ENCODE measurements at places on chromosomes 4 and X.

DNA sequence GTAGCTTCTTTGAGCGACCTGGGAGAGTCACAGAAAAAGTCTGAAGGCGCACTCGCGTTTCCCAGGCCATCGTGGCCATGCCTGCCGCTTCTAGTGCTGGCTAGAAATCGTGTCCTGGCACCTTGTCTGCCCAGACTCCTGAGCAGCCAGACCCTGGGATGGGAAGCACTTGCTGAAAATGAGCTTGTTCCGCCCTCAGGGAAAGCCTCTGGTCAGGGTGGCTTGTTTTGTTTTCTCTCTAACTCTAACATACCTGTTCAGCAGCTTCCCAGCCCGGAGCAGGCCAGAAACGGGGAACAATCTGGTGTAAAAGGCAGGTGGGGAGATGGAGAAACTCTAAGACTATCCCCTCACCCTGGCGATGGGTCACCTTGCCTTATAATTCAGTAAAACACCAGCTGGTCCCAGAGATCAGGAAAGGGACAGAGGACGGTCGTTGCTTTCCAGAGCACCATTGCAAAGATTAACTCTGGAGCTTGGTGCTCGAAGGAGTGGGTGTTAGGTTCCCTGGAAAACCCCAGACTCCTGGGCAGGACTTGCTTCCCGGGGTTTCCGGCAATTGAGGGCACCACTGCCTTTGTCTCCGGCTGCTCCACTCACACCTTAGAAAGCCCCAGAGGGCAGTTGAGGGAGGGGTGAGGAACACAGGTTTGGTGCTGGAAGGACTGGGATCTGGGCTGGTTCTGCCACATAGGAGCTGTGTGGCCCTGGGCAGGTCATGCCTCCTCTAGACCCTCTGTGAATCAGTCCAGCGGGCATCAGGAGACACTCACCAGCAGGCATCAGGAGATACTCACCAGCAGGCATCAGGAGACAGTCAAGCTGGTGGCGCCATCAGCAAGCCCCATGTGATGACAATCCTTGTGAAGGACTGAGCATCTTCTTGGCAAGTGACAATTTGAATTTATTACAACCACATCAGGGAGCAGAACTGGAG is 4.5 kb upstream of the SH3TC1 start:
- no peak for DNase-seq

DNA sequence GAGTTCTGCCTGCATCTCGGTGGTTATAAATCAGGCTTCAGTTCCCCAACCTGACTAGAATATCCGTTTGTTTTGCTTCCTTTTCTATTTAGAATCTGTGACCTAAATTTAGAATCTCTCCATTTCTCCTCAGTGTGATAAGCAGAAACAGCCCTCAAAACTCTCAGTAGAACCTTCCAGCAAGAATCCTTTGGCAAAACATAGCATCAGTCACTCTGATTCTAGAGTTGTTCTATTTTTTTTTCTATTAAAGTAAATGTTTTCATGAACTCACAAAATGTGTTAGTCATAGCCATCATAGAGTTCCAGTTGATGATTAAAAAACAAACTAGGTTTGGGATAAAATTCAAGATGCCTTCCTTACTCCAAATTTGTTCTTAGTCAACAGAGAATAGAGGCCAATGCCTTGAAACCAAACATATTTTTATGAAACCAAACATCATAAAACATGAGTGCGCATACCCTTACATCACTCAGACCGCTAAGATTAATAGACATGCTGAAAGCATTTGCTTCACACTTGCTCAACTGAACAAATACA is 13.2 kb upstream of the C1QTNF7 start:
- DNase-seq, result no peak

DNA sequence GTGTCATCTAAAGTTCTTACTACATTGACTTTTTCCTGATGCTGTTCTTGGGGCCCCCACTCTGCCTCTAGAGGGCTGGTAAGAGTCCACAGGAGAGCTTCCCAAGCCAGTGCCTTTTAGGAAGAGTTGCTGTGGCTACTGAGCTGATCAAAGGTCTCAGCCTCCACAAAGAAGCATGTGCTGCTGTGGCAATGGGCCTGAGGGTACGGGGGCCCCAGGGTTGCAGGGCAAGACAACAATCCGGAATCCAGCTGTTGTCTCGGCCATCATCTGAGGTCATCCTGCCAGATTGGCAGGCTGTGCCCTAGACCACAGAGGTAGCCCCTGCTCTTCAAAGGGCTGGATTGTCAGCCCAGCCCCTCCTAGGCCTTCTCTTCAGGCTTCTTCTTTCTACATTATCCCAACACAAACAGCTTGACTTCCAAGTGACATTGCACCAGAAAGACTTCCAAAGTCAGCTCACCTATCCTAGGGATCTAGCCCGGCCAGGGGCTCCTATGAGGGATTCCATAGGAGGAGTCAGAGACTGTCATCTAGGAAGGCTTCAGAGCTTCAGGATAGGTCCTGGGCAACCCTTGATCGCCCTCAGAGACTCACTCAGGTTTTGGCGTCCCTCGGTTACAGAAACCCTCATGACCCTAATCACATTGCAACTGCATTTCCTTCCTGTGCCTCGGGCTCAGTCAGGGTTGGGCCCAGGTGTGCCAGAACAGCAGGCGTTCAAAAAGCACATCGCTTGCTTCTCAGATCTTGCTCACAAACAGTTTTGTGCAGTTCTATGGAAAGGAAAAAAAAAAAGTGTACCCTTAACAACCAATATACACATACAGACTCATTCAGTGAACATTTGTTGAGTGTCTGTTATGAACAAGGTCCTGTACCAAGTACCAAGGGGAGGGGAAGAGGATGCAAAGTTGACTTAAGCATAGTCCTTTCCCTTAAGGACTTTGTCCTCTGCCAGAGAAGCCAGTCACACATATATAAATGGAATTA is 27.8 kb downstream of the SLC25A5 start:
- DNase-seq, result no peak

DNA sequence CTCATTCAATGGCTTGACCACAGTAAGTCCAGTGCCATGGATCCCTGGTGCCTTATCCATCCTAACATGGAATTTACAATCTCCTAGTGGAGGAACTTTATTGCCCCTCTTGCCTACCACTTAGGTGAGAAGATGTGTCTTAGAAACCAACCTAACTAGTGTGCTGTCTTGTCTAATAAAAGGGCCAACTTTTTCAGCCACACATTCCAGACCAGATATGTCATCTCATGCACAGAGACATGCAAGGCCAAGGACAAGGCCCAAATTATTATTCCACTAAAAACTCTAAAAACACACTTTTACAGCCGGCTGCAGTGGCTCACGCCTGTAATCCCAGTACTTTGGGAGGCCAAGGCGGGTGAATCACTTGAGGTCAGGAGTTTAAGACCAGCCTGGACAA is 10.6 kb upstream of the PRDX4 start:
- DNase-seq, result no peak

- DNase-seq, result no peak
These were observed 51.1 kb downstream of the ZFP42 start for GRCh38 chr4:188046657-188047056.

DNA sequence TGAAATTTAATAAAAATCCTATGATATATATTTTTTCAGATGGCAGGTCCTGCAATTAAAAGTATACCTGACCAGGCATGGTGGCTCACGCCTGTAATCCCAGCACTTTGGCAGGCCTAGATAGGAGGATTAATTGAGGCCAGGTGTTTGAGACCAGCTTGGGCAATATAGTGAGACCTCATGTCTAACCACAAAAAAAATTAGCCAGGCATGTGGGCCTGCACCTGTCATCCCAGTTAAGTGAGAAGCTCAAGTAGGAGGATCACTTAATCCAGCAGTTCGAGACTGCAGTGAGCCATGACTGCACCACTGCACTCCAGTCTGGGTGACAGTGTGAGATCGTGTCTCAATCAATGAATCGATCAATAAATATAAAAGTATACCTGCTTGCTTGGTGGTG is 2.5 kb downstream of the OCIAD2 start:
- no peak for DNase-seq

GRCh38 chr4:189826657-189827056 is 114.0 kb upstream of the FRG1 start:
- no peak for DNase-seq

GRCh38 chr4:95068818-95069478 is 311.2 kb downstream of the BMPR1B start:
- DNase-seq, result no peak

DNA sequence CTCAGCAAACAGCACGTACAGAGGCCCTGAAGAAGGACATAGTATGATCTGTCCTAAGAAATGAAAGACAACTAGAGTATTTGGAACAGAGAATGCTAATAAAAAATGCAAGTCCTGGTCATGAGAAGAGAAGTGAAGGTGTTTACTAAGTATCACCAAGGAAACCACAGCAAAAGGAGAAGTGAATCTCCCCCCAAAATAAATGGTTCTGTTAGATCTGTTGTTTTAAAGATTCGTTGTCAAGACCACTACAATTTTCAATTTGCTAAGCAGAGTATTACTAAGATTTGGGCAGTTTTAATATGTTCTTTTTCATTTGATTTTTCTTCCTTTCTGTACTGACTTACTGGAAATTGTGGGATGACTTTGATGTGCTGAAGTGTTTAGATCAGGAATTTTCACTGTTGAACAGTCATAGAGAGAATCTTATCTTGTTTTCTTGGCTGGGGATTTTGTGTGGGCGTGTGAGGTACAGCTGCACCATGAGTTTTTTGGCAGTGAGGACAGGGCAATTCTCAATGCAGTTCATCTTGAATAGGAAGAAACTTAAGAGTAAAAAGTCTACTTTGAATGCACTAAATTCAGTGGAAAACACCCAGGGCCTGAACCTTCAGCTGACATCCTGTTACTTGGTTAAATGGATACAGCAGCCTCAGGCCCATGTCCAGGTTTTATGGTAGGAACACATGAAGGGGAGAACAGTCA is 132.2 kb downstream of the STIM2 start:
- peak; percentile 8 for DNase-seq

GRCh38 chr4:21888195-21888976 is 60.2 kb downstream of the KCNIP4 start:
- DNase-seq, result no peak

- DNase-seq, result no peak
These were observed 549.7 kb downstream of the TRIML1 start for GRCh38 chr4:188688956-188689355.

GRCh38 chr4:155609455-155610059 is 57.1 kb upstream of the GUCY1A1 start:
- no peak for DNase-seq

DNA sequence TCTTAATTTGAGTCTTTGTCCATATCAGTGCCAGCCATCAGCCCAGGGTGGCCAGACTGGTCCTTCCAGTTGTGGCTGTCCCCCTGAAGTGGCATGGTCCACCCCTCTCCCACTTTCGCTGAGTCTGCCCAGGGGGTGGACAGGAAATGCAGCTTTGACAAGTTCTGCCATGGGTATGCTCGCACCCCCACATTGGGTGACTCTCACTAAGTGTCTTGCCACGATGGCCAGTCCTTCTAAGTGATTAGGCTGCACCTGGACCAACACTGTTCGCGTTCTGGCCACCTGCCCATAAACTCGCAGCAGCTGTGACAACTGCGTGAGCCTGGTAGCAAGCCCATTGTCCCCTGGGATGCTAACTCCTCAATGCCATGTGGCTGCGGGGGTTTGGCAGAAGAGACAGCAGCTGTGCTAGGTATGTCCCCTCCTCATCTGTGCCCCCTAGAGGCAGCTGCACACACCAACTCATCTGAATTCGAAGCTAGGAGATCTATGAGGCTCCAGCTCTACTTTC is 10.0 kb upstream of the LNX1 start:
- DNase-seq, result no peak

DNA sequence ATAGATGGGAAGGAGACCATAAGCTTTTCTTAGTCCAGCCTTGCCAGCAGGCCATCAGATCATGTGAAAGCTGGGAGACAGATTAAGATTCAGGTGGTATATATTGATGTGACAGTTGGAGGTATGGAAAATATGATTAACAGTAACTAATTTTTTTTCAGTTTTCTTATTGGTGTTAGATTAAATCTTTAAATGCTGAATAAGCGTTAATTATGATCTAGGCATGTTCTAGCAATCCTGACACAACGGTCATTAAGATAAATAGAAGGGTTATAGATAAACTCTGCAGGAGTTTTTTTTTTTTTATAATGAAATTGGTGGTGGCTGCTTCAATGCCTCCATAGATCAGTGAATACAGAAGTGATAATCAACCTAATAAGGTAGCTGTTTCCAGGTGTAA is 649.5 kb upstream of the TENM3 start:
- no peak for DNase-seq

DNA sequence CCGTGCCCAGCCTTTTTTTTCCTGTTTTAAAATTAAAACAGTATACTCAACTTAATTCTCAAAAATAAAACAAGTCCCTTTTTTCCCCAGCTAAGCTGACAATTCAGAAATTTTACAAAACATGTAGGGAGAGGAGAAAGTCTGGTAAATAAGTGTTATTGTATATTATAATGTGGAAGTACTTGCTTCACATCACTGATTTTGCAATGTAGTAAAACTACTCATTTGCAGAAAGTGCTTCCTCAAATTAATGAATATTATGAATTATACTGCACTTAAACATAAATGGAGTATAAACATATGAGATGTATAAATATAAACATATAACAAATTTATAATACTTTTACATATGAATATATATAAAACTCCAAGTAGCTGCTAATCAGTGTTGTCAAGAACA is 11.6 kb upstream of the H2AZ1 start:
- no peak for DNase-seq

GRCh38 chr4:11427121-11427996 is 1.3 kb downstream of the HS3ST1 start:
- DNase-seq, result peak; percentile 54

DNA sequence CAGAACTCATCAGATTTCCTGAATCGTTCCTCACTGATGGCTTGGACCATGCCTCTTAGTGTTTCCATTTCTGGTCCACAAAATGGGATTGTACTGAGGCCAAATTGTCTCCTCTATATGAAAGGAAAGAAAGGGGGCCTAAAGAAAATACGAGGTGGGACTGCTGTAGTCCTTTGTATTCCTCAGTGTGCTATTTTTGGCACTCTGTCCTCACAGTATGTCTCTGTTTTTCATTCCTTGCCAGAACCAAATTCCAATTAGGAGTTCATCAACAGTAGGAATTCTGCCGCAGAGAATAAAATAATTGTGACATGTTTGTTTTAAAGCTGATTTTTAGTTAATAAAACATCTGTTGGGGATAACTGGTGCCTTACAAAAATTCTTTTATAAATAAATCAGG is 515.7 kb downstream of the SMARCA1 start:
- DNase-seq, result no peak

GRCh38 chr4:13701937-13702446 is 74.5 kb upstream of the BOD1L1 start:
- no peak for DNase-seq

GRCh38 chr4:159271856-159272255 is 169.0 kb downstream of the RAPGEF2 start:
- no peak for DNase-seq

- no peak for DNase-seq
These were observed 44.1 kb downstream of the NAA11 start for GRCh38 chr4:79281566-79282359.

- no peak for DNase-seq
These were observed 141.5 kb downstream of the GLRA2 start for GRCh38 chrX:14670819-14671218.

DNA sequence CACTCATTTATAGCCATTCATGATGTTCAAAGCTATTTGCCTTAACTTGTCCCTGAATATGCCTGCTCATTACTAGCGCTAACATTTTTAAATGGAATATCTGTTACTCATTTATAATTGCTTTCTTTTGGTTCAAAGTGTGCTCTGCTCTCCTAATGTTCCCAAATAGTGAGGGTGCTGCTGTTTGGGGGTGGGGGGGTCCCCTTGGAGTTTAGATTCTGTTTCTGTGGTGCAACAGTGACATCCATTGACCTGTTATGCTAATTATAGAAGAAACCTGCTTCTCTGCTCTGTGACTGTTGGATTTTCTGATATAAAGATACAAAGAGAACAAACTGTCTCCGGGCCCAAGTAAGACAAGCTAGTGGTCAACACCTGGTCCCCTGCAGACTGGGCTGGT is 222.4 kb downstream of the SHROOM3 start:
- DNase-seq, result no peak
